Common myeloid progenitor, CD34-positive (primary cell): ENCODE measurements at places on chromosomes 12 and 14.

DNA sequence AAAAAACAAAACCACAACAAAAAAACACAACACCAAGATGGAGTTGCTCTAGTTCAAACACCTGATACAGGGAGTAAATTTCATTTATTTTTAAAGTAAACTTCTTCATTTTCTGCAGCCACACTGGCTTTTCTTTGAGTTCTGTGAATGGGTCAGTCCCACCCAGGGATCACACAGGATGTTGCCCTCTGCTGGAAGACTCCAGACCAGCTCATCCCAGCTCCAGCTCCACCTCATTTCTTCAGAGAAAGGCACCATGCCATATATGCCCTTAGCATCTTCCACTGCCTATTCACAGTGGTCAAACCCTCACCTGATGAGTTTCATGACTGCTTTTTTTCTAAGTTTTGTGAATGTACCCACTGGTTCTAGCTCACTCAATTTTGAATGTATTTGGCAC, 8.0 kb downstream of the GLIPR1 start:
- DNase-seq: peak; percentile 56

DNA sequence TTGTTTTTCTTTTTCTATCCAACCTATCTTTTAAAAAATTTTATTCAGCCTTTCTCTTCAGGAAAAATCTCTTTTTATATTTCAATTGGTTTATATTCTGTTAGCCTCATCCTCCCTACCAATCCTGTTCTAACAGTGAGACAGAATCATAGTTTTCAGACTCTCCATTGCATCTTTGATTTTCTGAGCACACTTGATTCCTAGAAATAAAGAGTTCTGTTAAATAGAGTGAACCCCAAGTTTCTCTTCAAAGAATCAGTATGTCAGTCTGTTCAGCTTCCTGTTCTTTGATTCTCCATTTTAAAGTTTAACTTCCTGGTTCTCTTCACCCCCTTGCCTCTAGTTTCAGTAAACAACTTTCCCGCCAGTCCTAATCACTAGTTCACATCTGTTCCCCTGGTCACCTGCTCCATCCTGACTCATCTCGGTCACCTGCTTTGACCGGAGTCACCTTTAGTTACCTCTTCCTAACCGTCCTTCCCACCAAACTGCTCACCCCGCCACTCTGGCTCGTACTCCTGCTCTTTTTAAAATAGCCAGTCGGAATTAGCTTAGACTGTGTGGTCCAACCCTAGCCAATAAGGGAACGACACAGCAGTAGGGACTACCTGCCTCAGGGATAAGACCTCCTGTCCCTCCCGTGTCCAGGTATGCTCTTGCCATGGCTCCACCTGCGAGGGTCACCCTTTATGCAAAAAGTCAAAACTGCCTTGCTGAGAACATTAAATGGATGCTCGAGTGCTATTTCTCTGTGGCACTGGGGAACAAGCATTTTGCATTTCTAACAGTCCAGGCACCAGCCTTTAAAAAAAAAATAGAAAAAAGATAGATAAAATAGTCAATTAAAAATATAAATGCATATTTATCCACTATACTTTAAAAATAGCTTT, 48.4 kb downstream of the DDX51 start:
- DNase-seq: peak; percentile 19

GRCh38 chr12:104567832-104568486, 111.2 kb downstream of the CHST11 start:
- DNase-seq: peak; percentile 84

- peak; percentile 7 for DNase-seq
Measured at GRCh38 chr14:32588448-32589320, 259.6 kb downstream of the AKAP6 start.

GRCh38 chr14:75428230-75429104, 645 bp downstream of the JDP2 start:
- DNase-seq: peak; percentile 17

DNA sequence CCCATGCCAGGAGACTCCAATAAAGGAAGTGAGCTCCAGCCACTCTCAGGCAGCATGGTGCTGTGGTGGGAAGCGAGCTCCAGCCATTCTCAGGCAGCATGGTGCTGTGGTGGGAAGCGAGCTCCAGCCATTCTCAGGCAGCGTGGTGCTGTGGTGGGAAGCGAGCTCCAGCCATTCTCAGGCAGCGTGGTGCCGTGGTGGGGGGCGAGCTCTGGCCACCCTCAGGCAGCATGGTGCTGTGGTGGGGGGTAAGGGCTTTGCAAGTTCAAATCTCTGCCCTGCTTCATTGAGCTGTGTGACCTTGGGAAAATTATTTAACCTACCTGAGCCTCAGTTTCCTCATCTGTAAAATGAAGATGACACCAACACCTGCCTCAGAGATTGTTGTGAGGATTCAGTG, 975.1 kb downstream of the BCL11B start:
- DNase-seq: no peak

DNA sequence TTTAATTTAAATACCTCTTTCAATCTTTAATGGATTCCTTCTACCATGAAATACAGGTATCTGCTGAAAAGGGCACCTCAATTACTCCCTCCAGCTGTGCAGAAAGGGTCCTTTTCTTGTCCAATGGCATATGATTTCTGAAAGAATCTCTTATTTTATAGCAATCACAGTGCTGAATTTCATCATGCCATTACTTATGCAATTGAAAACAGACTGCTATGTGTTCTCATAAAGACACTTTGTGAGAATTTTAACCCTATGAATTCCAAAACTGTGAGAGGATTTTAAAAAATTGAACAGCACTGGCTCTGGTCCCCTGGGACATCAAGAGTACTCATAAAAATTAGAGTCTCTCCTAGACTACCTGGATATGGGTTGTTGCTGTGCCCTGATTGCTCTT, 45.9 kb upstream of the CNOT2 start:
- DNase-seq: no peak

DNA sequence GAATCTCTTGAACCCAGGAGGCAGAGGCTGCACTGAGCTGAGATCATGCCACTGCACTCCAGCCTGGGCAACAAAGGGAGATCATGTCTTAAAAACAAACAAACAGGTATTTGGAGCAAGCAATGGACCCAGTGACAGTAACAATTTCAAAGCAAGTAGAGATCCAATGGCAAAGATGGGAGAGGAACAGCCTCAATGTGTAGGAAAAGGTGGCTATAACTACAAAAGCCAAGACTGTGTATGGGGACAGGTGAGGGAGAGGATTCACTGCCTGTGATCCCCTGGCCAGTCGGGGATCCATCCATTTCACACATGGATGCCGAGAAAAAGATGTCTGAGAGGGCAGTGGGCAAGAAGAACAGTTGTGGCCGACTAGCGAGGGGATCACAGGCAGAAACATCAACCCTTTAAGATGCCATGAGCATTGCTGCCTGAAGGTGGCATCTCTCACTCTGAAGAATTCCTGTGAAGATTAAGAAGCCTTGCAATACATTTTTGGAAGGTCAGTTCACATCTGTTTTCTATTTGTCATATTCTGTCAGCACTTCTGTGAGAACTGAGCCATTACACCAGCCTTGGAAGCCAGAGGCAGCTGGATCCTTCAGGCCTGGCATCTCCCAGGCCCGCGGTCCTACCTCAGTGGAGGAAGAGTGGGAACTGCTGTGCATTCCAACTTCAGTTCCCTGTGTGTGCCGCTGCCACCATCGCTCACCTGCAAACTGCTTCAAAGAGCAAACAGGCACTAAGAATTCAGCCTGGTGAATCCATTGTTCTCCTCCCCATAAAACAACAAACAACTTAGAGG, 54.5 kb upstream of the FRS2 start:
- peak; percentile 39 for DNase-seq

DNA sequence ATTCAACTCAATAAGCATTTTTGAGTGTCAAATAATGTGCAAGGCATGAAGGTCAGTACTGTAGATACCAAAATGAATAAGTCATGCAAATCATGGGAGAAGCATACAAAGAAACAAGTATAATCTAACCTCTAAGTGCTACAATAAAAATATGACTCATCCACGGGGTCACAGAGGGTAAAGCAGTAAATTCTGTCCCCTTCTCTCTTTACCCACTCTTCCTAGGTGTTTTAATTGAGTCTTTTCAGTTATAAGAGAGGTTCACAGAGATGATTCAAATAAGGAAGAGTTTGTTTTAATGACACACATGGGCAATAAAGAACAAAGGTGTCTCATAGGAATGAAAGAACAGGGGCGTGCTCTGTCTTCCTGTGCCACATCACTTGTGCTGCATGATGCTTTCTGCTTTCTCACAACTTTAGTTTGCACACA, 71.5 kb upstream of the DAAM1 start:
- DNase-seq: no peak

GRCh38 chr12:132838410-132839080, 9.9 kb upstream of the GOLGA3 start:
- no peak for DNase-seq

GRCh38 chr14:23442721-23443356, 7.4 kb upstream of the MYH7 start:
- DNase-seq: no peak

GRCh38 chr12:123115409-123116121, 35.3 kb downstream of the PITPNM2 start:
- peak; percentile 49 for DNase-seq

DNA sequence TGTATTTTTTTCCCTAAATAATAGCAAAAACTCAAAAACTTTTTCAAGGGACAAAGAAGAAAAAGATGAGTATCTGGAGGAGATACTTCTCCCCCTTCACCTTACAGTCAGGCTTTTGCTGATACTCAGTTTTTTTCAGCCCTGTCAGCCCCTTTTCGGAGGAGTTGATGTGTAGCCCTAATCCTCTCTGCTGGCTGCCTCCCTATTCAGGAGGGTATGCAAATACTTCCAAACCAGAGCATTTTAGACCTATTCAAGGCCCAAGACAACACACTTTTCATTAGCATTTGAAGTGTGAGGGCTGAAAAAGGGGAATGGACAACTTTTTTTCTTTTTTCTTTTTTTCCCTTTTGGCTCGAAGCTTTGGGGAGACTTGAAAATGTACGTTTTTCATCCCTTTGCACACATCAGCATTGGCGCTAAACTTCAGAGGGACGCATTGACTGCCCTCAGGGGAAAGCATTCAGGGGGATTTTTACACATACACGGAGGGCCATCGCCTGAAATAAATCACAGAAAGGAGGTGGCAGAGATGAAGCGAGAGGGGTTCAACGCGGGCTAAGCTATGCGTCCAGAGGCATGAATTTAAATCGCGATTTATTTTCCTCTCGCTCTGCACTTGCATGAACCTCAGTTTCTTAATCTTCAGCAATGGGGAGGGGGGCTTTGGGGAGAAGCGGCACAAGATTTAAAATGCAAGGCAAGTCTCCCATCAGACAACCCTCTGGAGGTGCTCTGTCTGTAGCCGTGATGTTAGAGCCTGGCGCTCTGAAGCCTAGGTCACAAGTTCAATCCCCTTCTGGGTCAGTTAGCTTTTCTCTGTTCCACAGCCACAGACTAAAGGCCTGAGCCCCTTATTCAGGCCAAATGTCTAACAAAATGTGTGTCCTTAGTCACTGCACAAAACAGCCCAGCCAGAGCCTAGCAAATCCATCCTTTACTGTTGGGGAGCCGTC, 86.3 kb downstream of the ASCL1 start:
- no peak for DNase-seq

- no peak for DNase-seq
Measured at GRCh38 chr12:45304514-45305178, 88.8 kb downstream of the ANO6 start.

DNA sequence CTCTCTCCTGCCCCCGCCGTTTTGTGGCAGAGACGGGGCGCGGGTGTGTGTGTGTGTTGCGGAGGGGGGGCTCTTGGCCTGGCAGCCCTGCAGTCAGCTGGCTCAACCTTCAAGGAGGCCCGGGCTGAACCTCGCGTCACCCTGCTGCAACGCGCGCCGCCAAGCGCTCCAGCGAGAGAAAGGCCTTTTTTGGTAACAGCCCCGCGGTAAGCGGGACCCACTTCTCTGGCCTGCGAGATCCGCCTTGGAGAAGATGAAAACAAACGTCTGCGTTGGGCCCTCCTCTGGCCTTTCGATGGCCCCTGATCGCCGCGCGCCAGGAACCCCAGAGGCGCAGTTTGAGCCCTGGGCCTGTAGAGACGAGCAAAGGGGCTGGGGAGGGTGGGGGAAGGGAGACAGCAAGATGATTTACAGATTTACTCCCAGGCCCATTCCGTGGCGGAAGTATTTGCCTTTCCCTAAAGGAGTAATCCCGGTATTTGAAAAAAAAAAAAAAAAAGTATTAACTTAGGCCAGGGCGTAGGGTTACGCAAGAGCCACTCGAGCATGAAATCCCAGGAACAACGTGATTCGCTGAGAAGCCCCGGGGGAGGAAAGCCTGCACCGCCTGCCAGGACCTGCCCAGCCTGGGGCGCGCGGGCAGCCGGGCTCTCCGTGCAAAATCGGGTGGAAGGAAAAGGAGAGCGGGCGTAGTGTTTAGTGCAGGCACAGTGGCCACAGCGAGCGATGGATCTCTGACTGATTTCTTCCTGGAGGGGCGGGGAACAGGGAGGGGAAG, 4.5 kb upstream of the IRF2BPL start:
- DNase-seq: peak; percentile 91

DNA sequence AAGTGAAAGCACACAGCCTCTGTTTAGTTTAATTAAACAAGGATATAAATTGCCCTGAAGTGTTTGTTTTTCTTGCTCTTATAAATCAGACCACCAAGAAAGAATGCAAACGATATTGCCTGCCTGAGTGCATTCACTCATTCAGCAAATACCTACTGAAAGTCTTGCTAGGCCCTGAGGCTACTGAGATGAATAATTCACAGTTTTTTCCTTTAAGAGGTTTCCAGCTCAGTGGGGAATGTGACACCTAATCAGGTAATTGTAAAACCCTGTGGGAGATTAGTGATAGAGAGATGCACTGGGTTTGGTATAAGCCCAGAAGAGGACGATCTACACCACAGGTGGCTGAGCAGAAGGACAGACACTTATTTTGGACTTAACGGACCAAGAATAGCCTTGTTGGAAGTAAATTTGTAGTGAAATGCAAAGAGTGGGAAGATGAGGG, 151.4 kb downstream of the SLC35F4 start:
- no peak for DNase-seq

DNA sequence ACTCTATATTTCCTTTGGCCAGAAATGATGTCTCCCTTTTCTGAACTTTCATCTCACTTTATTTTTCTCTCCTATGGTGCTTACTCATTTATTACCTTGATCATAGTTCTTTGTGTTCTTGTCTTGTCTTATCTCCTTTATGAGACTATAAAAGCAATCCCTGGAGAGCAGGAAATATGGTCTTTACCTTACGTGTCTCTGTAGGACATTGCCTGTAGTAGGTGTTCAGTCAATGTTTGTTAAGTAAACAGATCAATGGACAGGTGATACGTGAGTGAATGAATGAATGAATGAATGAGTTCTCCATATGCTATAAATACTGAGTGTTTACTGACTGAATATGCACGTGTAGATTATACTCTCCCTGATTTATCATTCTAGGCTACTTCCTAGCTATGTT, 193.7 kb upstream of the HMGA2 start:
- DNase-seq: no peak

GRCh38 chr12:64946132-64946829, 121.8 kb downstream of the TBC1D30 start:
- DNase-seq: no peak

DNA sequence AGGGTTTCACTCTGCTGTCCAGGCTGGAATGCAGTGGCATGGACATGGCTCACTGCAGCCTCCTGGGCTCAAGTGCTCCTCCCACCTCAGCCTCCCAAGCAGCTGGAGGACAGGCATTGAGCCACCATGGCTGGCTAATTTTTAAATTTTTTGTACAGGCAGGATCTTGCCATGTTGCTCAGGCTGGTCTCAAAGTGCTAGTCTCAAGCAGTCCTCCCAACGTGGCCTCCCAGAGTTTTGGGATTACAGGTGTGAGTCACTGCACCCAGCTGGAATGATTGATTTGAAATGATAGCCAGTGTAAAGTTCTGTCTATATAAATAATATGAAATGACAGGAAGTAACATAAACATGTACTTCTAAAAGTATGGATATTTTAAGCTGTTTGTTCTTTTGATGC, 172.7 kb downstream of the FUT8 start:
- no peak for DNase-seq

- no peak for DNase-seq
Measured at GRCh38 chr12:47270782-47271664, 191.3 kb upstream of the AMIGO2 start.
